ENCODE measurements at places on chromosomes 11 and 22.

- no peak for DNase-seq
Measured at GRCh38 chr11:66371627-66372415, at the start of gene SLC29A2. Gene SLC29A2 (minus strand): TSS chr11:66371760. CDS start chr11:66371591, 169 bp downstream.

DNA sequence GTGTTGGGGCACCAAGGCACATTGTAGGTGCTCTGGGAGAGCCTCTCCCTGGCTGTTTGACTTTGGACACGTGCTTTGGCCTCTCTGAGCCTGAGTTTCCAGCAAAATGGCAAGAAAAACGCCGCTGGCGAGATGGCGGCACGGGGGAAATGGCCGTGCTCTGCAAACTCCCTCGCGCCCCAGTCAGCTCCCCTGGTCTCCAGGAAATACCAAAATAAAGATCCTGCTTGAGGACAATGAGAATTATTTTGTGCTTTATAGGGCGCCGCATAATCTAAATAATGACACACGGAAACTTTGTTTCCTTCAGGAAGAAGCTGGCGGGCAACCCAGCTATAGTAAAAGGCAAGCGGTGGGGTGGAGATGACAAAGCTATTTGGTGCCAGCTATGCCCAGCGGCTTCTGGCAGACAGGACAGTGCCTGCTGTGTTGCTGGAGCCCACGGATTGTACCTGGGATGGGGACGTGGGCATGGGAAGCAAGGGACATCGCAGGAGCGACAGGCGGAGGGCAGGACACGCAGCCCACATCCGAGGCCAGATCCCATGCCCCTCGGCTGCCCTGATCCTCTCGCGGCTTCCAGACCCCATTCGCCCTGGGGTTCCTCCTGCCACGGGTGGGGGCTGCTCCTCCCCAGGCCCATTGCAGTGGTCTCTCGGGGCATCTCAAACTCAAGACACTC is 26.3 kb upstream of the RFPL3 start:
- DNase-seq = no peak

- DNase-seq = no peak
Measured at GRCh38 chr11:13701506-13701905, 33.0 kb downstream of the FAR1 start.

- no peak for DNase-seq
Measured at GRCh38 chr11:62923601-62924411, 2.6 kb upstream of the CHRM1 start.

All from HFFc6 (cell line).